Activated CD8-positive, alpha-beta memory T cell treated with anti-CD3 and anti-CD28 coated beads, Interleukin-2, amount 50 U/mL, for 48 hours (primary cell): ENCODE measurements at places on chromosomes 6 and 20.
A peak's percentile ranks its signal among the peaks of the same experiment; 100 is the strongest.

GRCh38 chr20:19692685-19693119, 65.4 kb upstream of the RIN2 start:
- DNase-seq: peak; percentile 86

- DNase-seq: peak; percentile 76
These were observed 146.9 kb downstream of the PHACTR3 start for GRCh38 chr20:59751075-59751711.

DNA sequence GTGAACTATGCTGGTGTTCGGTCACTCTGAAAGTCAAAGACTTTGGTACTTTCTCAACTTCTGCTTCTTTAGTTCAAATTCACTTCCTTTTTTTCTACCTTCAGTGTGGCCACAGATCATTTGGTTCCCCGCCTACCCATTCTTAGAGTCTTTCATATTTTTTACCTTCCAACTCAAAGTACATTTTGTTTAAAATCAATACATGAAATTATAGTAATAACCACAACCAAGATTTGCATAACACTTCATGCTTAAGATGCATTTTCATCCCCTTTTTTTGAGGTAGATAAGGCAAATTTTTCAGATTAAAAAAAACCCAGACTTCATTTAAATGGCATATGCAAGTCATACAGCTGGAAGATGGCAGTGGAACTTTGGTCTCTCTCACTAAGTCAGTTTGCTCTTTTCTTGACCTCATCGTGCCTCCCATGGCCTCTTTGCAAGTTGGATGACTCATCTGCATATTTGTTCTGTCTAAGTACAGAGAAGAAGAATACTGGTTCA, 11.9 kb upstream of the CNR1 start:
- DNase-seq: no peak

GRCh38 chr6:129133770-129134192, 250.8 kb downstream of the LAMA2 start:
- no peak for DNase-seq

DNA sequence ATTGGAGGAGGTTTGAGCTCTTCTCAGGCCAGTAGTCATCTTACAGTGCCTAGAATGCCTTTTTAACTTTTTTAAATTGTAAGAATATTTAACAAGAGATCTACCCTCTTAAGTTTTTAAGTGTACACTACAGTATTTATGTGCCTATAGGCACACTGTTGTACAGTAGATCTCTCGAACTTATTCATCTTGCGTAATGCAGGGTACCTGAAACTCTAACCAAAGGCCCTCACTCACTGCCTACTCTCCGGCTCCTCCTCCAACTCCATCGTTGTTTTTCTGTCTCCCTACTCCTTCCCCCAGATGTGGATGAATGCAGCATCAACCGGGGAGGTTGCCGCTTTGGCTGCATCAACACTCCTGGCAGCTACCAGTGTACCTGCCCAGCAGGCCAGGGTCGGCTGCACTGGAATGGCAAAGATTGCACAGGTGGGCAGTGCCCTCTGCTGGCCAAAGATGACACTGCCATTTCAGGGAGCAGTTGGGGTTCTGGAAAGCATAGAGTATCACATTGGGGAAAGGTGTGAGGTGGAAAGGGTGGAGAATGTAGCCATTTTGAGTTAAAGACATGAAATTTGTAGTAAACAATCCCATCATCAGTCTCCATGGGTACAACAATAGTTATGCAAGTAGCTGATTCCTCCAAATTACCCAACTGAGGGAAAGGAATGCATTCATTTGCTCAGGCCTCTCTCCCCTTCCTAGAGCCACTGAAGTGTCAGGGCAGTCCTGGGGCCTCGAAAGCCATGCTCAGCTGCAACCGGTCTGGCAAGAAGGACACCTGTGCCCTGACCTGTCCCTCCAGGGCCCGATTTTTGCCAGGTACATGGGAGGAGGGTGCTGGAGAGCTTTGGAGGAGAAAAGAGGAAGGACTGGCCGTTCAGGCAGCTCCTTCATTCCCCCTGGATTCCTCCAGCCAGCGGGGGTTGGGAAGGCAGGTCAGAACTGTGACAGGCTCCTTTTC, 18.4 kb upstream of the ZNF76 start:
- peak; percentile 93 for DNase-seq
